Central memory CD4-positive, alpha-beta T cell (primary cell): ENCODE measurements at places on chromosomes 16 and 17.

DNA sequence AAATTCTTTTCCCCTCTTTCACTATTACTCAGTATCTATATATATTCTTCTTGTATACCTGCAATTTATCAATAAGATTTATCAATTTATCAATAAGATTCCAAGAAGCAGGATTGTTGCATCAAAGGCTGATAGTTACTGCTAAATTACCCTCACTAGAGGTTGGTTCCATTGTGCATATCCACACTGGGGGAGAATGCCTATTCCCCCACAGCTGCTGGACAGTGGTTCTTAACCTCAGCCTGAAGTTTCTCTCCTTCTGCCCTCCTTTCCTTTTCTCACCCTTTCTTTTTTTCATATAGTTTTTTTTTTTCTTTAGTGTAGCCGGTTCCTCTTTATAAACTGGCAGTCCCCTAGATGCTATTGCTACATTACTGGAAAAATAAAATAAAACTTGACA is 6.3 kb downstream of the C17orf78 start:
- DNase-seq: no peak

DNA sequence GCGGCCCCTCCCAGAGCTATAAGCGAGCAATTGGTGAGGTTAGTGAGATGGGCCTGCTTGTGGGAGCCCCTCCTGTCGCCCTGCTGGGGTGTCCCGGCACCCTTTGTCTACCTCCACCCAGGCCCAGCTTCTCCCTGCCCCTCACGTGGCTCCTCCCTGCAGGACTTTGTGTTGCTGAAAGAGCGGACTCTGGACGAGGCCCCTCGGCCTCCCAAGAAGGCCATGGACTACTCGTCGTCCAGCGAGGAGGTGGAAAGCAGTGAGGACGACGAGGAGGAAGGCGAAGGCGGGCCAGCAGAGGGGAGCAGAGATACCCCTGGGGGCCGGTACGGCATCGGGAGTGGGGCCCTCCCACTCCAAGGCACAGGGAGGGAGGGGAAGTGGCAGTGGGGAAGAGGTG is 6.1 kb upstream of the C17orf107 start:
- DNase-seq: no peak

DNA sequence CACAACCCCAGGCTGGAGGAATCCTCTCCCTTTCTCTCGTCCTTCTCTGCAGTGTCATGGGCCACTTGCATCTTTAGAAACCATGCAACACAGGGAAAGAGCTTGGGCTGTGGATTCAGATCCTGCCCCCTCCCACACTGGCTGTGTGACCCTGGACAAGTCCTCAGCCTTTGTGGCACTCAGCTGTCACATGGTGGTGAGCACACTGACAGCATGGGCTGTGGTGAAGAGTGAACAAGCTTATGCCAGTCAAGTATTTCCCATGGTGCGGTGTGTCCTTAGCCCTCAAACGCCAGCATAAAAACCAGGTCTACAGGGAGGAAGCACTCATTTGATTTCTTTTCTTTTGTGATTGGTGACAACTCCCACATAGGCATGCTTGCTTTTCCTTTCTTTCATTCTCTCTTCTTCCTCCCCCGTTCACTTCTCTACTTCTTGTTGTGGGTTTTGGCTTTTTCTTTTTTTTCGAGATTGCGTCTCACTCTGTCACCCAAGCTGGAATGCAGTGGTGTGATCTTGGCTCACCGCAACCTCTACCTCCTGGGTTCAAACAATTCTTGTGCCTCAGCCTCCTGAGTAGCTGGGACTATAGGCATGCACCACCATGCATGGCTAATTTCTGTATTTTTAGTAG is 314.2 kb downstream of the CPPED1 start:
- DNase-seq: no peak

- DNase-seq: no peak
These were observed 32.1 kb upstream of the TEX2 start for GRCh38 chr17:64295146-64295545.

DNA sequence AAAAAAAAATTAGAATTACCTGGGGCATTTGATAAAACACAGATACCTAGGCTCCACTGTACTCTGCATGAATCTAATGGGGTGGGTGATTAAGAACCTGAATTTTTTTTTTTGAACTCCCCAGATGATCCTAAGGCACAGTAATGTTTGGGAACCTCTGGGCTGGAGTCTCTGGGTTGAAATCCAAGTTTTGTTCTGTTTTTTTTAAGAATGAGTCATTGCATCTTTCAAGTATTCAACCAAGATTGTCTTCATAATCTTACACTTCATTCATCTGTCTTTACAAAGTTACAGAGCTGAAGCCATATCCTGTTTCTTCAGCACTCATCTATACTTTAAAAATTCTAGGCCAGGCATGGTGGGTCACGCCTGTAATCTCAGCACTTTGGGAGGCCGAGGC is 52.6 kb downstream of the PIGL start:
- no peak for DNase-seq

DNA sequence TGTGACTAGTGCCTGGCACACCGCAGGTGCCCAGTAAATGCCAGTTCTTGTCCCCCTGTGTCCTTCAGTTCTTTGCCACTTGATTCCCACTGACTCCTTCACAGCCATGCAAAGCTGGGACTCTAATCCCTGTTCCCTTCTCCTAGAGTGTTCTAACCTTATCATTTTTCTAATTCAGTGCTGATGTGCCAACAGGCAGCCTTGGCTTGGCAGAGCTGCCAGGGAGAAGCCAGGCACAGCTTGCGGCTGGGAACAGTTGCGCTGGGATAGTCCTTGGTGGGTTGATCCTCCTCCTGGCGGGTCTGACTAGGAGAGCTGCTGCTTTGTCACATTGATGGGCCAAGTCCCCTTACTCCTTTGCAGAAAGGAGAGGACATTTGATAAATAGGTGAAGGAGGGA is 654.2 kb downstream of the HS3ST4 start:
- no peak for DNase-seq

GRCh38 chr17:34800661-34801060 is 160.6 kb downstream of the CCT6B start:
- DNase-seq: no peak

GRCh38 chr17:51746421-51746820 is 412.1 kb downstream of the CA10 start:
- no peak for DNase-seq

DNA sequence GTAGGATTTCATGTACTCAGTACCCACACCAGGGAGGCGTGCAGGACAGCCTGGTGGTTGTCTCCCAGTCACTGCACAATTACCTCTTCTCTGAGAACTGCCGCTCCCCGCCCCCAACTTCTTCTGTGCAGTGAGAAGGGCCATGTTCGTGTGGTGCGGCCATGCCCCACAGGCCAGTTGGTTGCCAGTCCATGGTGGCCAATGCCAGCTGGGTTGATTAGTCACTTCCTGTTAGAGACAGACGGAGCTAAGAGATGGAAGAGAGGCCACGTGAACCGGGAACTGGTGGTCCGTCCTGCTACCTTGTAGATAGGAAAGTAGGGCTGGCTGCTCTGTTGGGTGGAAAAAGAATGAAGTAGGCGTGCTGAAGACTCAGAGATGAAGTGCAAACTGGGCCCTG is 206.5 kb downstream of the ABCC12 start:
- no peak for DNase-seq

GRCh38 chr17:44397479-44398440 is 8.3 kb upstream of the ITGA2B start:
- DNase-seq: no peak

DNA sequence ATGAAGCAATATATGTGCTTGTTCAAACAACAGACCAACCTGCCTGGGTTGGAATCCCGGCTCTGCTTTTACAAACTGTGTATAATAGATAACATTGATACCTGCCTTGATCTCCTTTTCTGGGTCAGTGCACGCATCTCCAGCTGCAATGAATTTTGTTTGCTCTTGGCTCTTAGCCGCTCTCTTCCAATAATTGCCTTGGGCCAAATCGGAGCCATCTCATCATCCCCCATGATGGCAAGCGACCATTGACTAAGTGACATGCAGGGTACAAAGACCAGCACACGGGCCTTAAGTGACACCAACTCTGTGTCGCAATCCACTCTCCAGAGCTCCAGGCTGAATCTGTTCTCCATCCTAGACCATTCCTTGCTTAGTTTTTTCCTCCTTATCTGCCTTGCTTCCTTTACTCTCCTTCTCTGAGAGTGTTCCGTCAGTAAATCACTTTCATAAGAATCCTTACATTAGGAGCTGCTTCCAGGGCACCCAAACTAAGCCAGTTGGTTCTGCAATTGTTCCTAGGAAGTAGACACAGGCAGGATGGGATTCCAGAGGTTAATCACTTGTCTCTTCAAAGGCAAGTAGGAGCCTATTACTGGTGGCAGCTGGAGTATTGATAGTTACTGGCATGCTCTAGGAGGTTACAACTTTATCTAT is 134.2 kb downstream of the ABCA8 start:
- DNase-seq: no peak

- DNase-seq: no peak
These were observed at the start of gene KRTAP2-3 for GRCh38 chr17:41060052-41060604. Gene KRTAP2-3 (minus strand): TSS chr17:41060114. CDS start chr17:41060050, 64 bp downstream.

GRCh38 chr16:51151435-51151960 is 428 bp upstream of the SALL1 start:
- DNase-seq: no peak
